ENCODE measurements at places on chromosomes 4 and X.

- no peak for DNase-seq
These were observed 114.2 kb upstream of the TBC1D9 start for GRCh38 chr4:140870427-140870826.

- no peak for DNase-seq
These were observed 7.0 kb downstream of the QRFPR start for GRCh38 chr4:121373841-121374240.

- no peak for DNase-seq
These were observed 188.1 kb upstream of the WDFY3 start for GRCh38 chr4:85154591-85154990.

- no peak for DNase-seq
These were observed 174.6 kb downstream of the ANKRD50 start for GRCh38 chr4:124537971-124538370.

DNA sequence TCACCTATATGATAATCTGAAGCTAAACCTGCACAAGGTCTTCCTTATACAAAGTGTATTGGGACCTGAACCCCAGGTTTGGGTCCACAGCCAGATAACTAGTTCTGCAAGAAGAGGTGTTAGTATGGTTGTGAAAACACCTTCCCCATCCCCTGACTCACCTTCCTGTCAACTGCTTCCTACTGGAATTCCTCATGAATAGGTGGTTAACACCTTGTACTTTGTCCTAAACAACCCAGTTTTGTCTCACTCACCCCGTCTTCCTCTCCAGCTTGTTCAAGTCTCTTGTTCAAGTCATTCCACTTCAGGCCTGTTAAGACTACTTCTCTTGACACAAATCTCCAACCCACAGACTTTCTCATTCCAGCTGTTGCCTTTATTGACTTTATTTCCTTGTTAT, 45.5 kb downstream of the CCNG2 start:
- DNase-seq: peak; percentile 26

DNA sequence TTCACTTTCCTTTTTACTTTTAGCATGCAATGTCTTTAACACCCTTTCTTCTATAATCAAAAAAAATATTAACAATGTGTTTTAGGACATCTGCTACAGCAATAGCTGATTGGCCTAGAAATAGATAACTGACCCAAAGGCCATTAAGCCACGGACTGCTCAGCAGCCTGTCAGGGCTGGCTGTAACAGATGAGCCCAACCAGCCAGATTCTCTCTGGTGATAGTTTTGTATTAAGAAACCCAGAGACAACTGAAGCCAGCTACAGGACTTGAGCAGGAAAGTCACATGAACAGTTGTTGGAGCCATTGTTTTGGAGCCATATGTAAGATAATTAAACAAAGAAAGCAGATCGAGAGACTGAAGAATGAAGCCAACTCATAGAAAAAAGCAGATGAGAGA, 80.3 kb downstream of the DDIT4L start:
- no peak for DNase-seq

DNA sequence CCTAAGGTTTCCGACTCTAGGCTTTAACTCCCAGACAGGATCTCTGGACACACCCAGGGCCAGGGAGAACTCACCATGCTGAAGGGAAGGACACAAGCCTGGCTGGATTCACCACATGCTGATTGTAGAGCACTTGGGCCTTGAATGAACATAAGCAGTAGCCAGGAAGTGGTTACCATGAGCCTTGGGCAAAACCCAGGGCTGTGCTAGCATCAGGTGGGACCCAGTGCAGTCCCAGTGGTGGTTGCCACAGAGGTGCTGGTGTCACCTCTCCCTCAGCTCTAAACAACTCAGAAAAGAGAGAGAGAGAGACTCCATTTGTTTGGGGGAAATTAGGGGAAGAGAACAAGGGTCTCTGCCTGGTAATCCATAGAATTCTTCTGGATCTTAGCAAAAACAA, 77.0 kb downstream of the KLHL13 start:
- no peak for DNase-seq

DNA sequence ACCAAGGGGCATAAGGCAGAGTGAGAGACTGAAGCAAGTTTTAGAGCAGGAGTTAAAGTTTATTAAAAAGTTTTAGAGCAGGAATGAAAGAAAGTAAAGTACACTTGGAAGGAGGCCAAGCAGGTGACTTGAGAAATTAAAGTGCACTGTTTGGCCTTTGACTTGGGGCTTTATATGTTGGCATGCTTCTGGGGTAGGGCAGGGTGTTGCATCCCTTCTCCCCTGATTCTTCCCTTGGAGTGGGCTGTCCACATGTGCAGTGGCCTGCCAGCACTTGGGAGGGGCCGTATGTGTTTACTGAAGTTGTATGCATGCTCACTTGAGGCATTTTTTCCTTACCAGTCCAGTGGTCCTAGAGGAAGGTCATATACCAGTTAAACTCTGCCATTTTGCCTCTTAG, 35.3 kb upstream of the GPR173 start:
- DNase-seq: no peak

DNA sequence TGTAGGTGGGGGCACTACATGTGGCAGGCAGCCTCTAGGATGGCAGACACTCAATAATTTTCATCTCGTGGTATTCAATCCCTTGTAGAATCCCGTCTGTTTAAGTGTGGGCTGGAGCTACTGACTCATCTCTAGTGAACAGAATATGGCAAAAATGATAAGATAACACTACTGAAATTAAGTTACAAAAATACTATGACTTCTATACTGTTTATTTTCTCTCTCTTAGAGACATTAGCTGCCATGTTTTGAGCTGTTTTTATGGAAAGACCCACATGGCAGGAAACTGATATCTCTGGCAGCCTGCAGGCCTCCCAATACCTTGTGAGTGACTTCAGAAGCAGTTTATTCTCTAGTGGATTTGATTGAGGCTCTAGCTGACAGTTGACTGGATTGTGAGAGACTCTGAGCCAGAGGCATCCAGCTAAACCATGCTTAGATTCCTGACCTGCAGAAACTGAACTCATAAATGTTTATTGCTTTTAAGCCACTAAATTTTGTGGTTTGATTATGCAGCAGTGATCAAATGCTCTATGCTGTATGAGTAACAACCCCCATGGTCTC, 298.8 kb upstream of the CTSO start:
- no peak for DNase-seq

DNA sequence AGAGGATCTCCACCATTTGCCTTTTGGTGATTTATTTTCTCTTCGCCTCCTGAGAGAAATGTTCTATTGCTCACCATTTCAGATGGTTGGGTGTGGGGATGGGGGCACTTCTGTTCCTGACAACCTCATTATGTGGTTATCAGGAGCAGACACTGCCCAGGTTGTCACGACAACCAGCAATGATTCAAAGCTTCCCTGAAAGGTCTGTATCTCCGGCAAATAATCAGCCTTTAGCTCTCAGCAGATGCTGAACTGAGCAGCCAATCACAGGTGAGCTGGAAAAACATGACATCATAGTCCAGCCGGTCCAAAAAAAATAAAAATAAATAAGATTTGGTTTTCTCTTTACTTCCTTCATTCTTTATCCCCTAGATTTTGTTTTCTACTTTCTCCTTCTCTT, 5.5 kb upstream of the PAK3 start:
- no peak for DNase-seq

- no peak for DNase-seq
These were observed 78.0 kb downstream of the ACOX3 start for GRCh38 chr4:8362483-8362882.

- no peak for DNase-seq
These were observed 41.5 kb downstream of the TNIP3 start for GRCh38 chr4:121122661-121123060.

- no peak for DNase-seq
These were observed 85.4 kb upstream of the RAPGEF2 start for GRCh38 chr4:159017323-159018026.

GRCh38 chrX:22520128-22520828, 247.6 kb downstream of the CBLL2 start:
- no peak for DNase-seq

GRCh38 chrX:82141942-82142341, 940.0 kb downstream of the SH3BGRL start:
- no peak for DNase-seq

GRCh38 chr4:53928825-53929224, 135.6 kb downstream of the CHIC2 start:
- no peak for DNase-seq

GRCh38 chr4:74283614-74284013, 24.7 kb upstream of the EPGN start:
- no peak for DNase-seq

- DNase-seq: no peak
These were observed 270.3 kb downstream of the ASMT start for GRCh38 chrX:1885116-1885515.

DNA sequence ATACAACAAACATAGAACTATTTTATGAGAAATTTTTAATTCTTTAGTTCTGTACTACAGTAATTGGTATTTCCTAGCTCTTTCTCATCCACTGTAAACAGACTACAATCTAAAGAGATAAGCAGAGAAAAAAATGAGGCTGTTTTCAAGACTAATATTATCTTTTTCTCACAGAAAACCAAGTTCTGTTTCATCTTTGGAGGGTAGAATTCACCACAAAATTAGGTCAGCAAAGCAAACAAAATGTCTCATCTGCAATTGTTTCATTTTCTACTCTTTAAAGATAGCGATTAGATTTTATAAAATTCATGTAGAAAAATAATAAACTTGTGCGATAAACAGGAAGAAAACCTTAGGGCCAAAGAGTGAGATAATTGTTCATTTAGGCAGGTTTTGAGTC, 10.8 kb downstream of the APOO start:
- DNase-seq: no peak

GRCh38 chr4:4599481-4600275, 57.8 kb upstream of the STX18 start:
- no peak for DNase-seq

DNA sequence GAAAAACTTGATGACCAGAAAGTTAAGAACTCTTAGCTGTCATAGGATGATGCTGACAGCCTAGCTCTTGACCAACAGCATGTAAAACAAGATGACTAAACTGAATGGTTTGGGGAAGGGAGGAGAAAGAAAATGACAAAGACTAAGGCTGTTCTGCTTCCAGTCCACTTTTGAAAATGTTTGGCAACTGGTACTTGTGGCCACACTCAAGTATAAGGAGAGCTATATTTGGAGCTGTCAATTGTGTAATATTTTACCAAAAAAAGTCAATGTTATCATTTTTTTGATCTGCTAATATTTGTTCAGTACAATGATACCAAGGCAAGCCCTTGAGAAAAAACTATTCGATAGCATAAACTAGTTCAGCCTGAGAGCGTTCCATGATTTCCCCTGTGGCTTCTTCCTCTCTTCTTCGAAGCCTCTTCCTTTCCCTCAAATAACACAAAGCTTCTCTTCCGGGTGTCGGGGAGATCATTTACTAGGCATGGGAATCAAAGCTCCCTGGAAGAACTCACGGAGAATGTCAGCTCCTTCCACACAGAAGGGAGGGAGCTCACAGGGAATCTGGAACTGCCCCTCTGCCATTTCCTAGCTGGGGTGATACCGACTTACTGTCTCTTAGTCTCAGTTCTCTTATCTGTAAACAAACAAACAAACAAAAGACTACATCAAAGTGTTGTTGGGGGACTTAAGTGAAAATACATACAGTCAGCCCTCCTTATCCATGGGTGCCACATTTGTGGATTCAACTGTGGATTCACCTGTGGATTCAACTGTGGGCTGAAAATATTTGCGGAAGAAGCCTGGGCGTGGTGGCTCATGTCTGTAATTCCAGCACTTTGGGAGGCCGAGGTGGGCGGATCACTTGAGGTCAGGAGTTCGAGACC, 82.6 kb downstream of the SCD5 start:
- no peak for DNase-seq

DNA sequence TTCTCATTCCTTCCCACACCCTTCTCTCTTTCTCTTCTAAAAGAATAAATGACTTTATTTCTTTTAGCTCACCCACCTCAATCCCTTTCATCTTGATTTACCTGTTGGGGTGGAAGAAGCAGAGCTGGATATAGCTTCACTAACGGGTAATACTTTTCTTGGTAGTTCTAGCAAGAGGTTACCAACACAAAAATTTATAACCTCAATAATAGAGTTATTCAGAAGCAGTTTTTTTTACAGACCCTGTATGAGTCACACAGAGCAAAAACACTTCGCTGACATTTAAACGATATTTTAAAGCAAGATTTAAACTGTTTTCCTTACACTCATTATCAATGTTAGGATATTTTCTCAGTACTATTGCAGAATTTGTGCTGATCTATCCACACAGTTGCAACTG, 42.4 kb downstream of the CBLL2 start:
- DNase-seq: no peak

GRCh38 chrX:148412006-148412405, 88.4 kb upstream of the AFF2 start:
- no peak for DNase-seq

GRCh38 chr4:101933855-101934254, 143.3 kb downstream of the BANK1 start:
- no peak for DNase-seq

- DNase-seq: no peak
These were observed 3.2 kb downstream of the TDO2 start for GRCh38 chr4:155906554-155907247.

DNA sequence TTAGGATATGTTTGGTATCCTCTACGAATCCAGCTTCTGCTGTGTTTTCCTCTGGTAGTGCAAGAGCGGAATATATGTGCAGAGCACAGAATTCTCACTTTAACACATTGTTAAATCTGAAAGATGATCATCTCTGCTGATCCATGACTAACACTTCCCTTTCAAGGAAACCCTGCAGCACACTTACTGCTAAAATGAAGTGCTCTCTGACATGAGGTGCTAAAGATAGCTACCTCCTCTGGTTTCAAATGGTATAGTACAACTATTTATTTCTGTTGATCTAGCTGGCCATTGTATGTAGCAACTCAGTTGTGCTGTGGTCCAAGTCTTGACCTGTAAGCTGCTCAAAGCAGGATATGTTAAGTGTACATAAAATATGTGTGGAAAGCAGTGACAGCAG, 162.4 kb upstream of the FMR1 start:
- no peak for DNase-seq

DNA sequence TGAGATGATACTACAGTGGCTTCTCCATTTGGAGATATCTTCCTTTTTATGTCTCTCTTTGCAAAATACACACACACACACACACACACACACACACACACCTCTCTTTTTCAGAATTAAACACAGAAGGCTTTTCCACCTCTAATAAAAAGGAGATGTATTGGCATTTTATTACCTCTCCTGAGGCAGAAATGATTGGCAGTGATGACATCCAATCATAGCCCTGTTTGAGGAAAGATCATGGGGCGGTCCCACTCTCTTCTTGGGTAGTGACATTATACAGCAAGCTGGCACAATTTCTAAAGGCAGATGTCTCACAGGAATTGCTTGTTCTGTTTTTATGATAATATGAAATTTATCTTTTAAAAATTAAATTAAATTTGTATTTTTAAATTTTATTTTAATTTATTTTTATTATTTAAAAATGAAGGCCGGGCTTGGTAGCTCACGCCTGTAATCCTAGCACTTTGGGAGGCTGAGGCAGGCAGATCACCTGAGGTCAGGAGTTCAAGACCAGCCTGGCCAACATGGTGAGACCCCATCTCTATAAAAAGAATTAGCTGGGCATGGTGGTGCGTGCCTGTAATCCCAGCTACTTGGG, 15.6 kb downstream of the CHRNA9 start:
- no peak for DNase-seq
